NCI-H2171 (cell line): ENCODE measurements at places on chromosomes 4 and X.

DNA sequence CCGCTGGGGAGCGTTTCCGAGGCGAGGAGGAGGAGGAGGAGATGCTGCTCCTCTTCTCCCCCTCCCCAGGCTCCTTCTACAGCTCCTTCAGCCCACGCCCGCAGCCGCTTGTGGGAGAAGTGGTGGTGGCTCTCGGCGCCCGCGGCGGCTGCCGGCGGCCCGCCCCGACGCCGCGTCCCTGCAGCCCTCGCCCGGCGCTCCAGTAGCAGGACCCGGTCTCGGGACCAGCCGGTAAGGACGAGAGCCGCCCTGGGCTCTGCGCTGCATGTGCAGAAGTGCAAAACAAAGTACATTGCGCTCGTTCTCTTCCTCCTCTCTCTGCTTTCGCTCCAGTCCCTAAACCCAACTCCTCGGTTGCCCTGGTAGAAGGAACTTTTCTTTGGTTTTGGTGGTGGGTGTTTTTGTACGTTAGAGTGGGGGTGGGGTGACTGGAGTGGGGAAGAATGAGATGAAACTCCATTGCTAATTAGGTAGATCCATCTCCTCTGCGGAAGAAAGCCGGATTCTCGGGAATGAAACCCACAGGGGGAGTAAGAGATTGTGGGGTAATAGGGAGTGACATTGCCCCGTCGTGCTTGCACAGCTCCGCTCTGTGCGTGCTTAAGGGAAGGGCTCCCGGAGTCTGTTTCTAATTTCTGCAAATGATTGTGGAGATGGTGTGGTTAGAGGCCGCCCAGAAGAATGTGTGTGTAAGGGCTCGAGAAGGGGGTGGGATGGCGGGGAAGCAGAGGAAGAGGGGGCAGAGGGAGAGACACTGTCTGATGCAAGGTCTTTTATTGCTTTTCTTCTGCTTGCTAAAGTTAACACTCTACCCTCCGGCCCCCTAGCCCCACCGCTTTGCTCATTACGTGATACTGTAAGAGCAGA is 677 bp downstream of the PTPN13 start:
- peak; percentile 9 for DNase-seq

- no peak for DNase-seq
Measured at GRCh38 chrX:149979126-149979644, 40.9 kb upstream of the EOLA2 start.

DNA sequence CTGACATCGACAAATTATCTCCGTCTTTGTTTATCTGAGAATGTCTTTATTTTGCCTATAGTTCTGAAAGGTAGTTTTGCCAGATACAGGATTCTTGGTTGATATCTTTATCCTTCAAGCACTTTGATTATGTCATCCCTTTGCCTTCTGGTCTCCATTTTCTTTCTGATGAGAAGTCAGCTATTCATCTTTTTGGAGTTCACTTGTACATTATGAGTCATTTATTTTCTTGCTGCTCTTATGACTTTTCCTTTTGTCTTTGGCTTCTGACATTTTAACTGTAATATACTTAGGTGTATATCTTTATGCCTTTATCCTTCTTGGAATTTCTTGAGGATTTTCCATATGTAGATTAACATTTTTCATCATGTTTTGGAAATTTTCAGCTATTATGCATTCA is 51.4 kb downstream of the SHROOM4 start:
- DNase-seq, result no peak

GRCh38 chr4:106981431-106981830 is 54.7 kb downstream of the DKK2 start:
- no peak for DNase-seq

GRCh38 chrX:96909291-96909690 is 25.6 kb downstream of the RPA4 start:
- DNase-seq, result no peak

GRCh38 chrX:13536551-13536950 is 32.9 kb upstream of the EGFL6 start:
- no peak for DNase-seq

GRCh38 chr4:103493450-103494159 is 226.2 kb downstream of the TACR3 start:
- DNase-seq, result no peak

GRCh38 chr4:44848466-44848865 is 122.1 kb upstream of the GNPDA2 start:
- no peak for DNase-seq

- no peak for DNase-seq
Measured at GRCh38 chrX:104195489-104196084, 29.3 kb downstream of the FAM199X start.

DNA sequence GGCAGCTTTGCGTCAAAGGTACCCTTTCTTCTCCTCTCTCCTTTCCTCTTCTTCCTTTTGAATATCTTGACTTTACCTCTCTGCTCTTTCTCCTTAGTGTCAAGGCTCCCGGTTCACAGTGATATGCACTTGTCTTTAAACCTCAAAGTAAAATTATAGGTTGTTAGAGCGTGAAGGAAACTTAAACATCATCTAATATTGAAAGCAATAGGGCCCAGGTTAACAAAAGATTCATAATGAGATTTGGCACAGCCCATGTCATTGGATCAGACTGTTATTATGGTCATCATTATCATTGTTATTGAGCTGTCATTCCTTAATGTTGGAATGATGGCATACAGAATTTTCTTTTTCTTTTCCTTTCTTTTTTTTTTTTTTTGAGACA is 32.5 kb downstream of the FTHL17 start:
- DNase-seq, result no peak

DNA sequence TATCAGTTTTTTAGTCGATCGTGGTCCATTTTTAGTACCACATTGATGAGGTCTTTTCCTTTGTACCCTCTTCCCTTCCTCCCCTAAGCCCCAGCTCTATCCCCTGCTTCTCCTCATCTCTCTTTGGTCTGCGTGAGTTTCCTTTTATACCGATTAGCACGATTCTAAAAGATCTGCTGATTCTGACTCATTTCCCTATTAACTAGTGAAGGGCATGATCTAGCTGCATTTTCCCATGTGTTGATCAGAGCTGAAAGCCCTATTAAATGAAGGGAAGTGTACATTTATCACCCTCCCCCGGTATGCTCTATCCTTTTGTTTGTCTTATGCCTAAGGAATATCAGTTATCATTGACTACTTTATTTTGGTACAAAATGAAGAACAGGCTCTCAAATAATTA is 181.7 kb upstream of the NPY2R start:
- DNase-seq, result no peak

GRCh38 chr4:107838861-107839565 is 14.3 kb downstream of the SGMS2 start:
- no peak for DNase-seq

- no peak for DNase-seq
Measured at GRCh38 chr4:173506597-173507211, 23.3 kb downstream of the HAND2 start.

DNA sequence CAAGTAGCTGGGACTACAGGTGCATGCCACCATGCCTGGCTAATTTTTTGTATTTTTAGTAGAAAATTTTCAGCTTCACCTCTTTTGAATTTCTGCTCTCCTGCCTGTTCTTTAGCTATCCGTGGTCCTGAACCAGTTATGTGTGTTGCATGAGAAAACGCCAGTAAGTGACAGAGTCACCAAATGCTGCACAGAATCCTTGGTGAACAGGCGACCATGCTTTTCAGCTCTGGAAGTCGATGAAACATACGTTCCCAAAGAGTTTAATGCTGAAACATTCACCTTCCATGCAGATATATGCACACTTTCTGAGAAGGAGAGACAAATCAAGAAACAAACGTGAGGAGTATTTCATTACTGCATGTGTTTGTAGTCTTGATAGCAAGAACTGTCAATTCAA is 13.9 kb downstream of the ALB start:
- DNase-seq, result no peak

DNA sequence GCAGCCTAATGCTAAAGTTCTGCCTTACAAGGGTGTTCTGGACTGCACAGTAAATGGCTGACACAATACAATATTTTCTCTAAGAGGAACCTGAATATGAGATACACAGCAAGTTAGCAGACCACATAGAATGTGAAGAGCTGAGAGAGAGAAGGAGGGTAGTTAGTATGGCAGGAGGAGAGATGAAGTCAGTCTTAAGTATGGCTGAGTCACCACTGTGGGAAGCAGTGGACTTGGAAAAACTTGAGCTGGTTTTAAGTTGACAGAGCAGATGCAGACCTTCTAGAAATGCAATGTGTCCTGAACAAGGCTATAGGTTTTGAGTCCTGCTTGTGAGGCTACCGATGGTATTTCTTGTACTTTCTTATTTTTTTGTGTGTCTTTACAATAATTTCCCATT is 172.5 kb downstream of the SH2D1A start:
- DNase-seq, result no peak

DNA sequence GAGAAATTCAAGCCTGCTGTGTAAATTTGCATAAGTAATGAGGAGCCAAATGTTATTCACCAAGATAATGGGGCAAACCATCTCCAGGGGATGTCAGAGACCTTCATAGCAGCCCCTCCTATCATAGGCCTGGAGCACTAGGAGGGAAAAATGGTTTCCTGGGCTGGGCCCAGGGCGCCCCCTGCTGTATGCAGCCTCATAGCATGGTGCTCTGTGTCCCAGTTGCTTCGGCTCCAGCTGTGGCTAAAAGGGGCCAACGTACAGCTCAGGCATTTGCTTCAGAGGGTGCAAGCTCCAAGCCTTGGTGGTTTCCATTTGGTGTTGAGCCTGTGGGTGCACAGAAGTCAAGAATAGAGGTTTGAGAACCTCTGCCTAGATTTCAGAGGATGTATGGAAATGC is 859.3 kb downstream of the RPA4 start:
- no peak for DNase-seq

DNA sequence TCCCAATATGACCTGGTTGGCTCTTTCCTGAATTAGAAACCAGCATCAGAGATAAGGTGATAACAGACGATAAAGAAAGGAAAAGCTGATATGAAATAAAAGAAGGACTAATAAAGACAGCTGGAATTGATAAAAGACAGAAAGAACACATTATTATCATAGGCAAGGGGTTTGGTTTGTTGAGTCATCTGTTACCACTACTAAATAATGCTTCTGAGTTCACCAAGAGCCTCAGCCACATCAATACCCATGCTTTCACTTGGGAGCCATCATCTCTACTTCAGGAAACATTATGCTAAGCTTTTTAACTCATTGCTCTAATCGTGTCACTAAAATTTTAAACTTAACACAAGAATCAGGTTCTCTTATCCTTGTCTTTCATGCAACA is 27.6 kb downstream of the ANXA5 start:
- DNase-seq, result no peak

DNA sequence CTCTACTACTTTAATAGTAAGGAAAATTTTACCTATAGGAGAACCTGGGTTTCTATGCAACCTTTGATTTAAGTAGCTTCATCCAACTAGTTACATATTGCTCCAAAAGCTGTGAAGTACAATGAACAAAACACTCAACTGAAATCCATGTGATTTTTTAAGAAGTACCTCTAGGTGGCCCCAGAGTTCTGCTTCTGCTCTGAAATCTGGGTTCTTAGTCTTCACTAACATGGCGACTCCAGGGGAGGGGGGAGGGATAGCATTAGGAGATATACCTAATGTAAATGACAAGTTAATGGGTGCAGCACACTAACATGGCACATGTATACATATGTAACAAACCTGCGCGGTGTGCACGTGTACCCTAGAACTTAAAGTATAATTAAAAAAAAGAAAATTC is 73.4 kb upstream of the MAGEB2 start:
- no peak for DNase-seq

GRCh38 chr4:101205916-101206315 is 141.4 kb downstream of the PPP3CA start:
- no peak for DNase-seq

DNA sequence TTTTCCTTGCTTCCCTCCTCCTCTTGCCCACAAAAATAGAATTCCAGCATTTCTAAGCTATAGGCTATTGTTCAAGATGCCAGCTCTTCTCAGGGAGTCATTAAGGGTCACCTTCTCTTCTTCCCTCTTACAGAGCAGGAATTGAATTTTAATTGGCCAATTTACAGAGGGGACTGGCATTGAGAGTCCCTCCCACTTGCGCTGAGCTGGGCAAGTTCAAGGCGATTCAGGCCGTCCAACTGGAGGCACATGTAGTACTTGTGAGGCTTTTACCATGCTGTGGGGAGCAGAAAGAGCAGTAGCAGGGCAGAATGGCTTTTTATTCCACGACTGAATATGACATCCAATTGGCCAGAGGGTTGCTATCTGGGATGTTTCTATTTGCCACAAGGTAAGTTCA is 181.9 kb downstream of the SOWAHB start:
- DNase-seq, result no peak

DNA sequence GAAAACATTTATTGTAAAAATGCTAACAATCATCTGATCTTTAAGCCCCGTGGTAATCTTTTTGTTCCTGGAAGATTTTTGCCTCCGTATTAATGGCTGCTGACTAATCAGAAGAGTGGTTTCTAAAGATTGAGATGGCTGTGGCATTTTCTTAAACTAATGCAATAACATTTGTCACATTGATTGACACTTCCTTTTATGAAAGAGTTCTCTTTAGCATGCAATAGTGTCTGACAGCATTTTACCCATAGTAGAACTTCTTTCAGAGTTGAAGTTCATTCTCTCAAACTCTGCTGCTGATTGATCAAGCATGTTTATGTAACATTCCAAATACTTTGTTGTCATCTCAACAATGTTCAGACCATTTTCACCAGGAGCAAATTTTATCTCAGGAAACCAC is 26.8 kb upstream of the UGT2B4 start:
- no peak for DNase-seq

DNA sequence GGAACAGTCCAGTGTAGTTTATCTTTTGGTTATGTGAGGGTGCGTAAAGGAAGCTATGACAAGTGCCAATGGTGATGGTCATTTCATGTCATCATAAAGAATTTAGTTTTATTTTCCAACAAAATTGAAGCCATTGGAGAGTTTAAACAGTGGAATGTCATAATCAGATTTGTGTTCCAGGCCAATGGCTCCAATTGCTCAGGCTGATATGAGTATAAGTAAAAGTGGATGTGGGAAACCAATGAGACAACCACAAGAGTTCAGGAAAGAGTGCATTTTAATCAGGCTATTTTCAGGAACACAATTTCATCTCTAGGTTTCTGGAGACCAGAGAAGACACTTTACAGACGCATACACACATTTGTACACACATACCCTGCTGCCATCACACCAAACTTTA is 20.7 kb downstream of the SPANXC start:
- no peak for DNase-seq

GRCh38 chr4:120524237-120524636 is 398.3 kb downstream of the PRDM5 start:
- DNase-seq, result no peak

GRCh38 chr4:136342666-136343065 is 1189.6 kb downstream of the PCDH18 start:
- no peak for DNase-seq

- no peak for DNase-seq
Measured at GRCh38 chr4:87985097-87985886, 9.8 kb downstream of the SPP1 start.
